Esophagus squamous epithelium (tissue), 5 donors: ENCODE measurements at places on chromosomes 5 and 9. TPM values are rescaled to one million over a fixed set of nuclear protein-coding genes. Genes with fewer than 3 reads are reported as not detected.

GRCh38 chr9:34957492-34958410, at the start of gene PHF24:
Gene PHF24, plus strand, starts transcription at chr9:34958285. Its CDS starts 13,014 bp downstream, at chr9:34971299.
- H3K27me3 ChIP-seq: peaks cover 75% of the 10 kb centered on the region
- peak within 1 kb of the TSS; percentile 36 for H3K4me3 ChIP-seq
- H3K4me1 ChIP-seq: peaks cover 18% of the 10 kb centered on the region
- no peaks in the 10 kb centered on the region for H3K36me3 ChIP-seq
- H3K27ac ChIP-seq: no peak within 1 kb of the TSS

- no peak overlapping the region for H3K4me3 ChIP-seq
- DNase-seq: peak; percentile 18
- peaks cover 19% of the 10 kb centered on the region for H3K4me1 ChIP-seq
- peak overlapping the region; percentile 45 for H3K27ac ChIP-seq
- no peaks in the 10 kb centered on the region for H3K27me3 ChIP-seq
Observed at GRCh38 chr9:98790842-98791607, 5.3 kb downstream of the ANKS6 start.

DNA sequence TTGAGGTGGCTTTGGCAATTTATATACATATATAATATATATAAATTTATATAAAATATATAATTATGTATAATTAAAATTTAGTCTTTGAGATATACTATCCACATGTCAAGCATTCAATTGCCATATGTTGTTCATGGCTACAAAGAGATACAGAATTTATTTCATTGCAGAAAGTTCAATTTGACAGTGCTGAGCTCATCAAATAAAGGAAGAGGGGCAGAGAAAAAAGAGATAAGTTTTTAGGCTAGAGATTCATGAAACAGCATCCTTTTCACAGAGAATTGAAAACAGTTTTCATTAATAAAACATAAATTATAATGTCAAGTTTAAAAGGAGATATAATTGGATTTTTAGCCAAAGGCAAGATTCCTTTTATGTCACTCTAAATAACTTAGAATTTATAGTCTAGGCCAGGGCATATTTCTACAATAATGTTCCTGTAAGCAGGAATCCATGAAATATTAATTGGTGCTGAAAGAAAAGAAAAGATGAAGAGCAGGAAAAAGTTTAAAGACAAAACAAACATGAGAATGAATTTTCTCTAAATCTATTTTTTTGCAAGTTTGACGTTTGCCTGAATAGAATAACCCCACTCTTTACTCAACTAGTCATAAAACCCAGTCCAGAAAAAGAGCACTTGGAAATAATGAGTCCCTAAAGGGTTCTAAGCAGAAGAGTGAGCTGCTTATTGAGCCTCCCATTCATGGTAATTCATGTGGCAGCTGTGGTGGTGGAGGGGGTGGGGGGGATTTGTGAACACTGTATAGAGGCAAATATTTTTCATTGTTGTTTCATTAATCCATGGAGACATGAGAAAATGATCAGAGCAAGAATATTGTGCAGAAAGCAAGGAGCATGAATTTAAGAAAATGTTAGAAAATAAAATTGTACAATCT, 1279.5 kb downstream of the CDH12 start:
- DNase-seq: no peak
- no peak overlapping the region for H3K4me3 ChIP-seq
- no peaks in the 10 kb centered on the region for H3K36me3 ChIP-seq
- H3K27me3 ChIP-seq: no peaks in the 10 kb centered on the region
- no peaks in the 10 kb centered on the region for H3K4me1 ChIP-seq
- H3K27ac ChIP-seq: no peak overlapping the region

DNA sequence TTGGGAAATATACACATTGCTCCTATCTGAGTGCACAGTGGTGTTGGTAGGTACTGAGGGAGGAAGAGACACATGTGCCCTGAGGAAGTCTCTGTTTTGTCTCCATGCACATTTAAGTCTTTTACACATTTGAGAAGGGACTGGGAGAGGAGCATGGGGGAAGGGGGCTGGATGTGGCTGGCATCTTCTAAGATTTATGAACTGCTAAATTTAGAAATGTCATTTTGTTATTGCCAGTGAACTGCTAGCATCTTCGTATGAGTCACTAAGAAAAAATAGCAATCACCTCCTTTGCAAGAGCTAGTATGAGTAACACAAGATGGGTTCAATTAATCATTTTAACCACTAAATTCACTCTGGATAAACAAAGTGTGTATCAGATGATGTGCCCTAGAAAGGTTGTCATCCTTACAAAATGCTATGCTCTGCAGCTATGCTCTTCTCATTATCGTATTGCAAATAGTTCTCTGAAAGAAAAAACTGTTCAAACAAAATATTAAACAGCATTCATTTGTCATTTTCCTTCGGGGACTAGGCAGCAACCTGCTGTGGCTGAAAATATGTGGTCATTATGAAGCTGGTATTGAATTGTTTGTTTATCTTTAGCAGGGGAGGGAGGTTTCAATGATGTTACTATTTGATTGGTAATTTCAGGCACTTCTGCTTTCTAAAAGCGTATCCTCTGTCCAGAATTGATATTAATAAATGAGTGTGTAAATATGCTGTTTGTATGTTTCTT, 236.5 kb downstream of the DMRTA1 start:
- H3K27me3 ChIP-seq: no peaks in the 10 kb centered on the region
- H3K4me3 ChIP-seq: no peak overlapping the region
- H3K27ac ChIP-seq: peak overlapping the region; percentile 60
- no peaks in the 10 kb centered on the region for H3K36me3 ChIP-seq

GRCh38 chr5:41156739-41157138, 56.6 kb downstream of the C6 start:
- no peaks in the 10 kb centered on the region for H3K27me3 ChIP-seq
- no peaks in the 10 kb centered on the region for H3K36me3 ChIP-seq

DNA sequence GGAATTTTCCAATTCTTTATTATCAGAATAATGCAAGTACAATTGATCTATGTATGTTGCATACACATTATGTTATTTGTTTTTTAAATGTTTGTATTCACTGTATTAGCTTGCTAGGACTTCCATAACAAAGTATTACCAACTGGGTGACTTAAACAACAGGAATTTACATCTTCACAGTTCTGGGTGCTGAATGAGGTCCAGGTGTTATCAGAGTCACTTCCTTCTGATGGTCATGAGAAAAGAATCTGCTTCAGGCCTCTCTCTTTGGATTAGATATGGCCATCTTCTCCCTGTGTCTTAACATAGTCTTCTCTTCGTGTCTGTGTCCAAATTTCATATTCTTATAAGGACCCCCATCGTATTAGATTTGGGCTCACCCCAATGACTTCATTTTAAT, 229.1 kb upstream of the TRPC7 start:
- no peaks in the 10 kb centered on the region for H3K27me3 ChIP-seq
- no peaks in the 10 kb centered on the region for H3K4me1 ChIP-seq
- H3K4me3 ChIP-seq: no peak overlapping the region
- H3K27ac ChIP-seq: no peak overlapping the region

- no peak for DNase-seq
- H3K27ac ChIP-seq: peak overlapping the region; percentile 77
- H3K27me3 ChIP-seq: no peaks in the 10 kb centered on the region
- H3K4me3 ChIP-seq: no peak overlapping the region
Observed at GRCh38 chr9:126391713-126392661, 65.4 kb downstream of the MVB12B start.

DNA sequence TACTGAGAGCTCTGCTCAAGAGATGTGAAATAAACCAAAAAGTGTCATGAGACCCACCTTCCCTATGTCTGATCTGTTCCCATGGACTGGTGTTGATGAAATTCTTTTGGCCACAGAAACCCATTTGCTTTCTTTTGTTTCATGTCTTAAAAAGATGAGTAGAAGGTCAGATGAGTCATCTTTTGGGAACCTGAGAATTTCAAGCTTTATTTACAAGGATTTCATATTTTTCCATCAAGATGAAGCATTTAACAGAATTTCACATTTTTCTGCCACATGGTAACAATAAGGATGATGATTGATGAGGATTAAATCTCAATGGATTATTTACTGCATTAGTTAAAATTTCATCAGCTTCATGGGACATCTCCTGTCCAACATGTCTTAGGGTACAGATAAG, 337.8 kb downstream of the DEPDC1B start:
- no peaks in the 10 kb centered on the region for H3K36me3 ChIP-seq
- no peak overlapping the region for H3K27ac ChIP-seq
- H3K27me3 ChIP-seq: no peaks in the 10 kb centered on the region
- DNase-seq: no peak
- H3K4me1 ChIP-seq: no peaks in the 10 kb centered on the region
- no peak overlapping the region for H3K4me3 ChIP-seq

DNA sequence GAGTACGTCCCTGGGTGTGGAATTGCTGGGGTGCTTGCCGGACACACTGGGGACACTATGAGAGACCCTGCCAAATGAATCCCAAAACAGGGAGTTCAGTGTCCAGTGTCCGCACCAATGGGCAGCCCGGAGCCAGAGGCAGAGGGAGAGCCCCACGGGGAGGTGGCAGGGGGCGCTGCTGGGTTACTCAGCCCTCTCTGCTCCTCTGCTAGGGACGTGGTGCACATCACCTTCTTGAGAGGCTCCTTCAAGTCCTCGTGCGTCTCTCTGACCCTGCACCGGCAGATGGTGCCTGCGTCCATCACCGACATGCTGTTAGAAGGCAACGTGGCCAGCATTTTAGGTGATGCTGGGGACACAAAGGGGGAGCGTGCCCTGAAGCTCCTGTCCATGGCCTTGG, 20.8 kb downstream of the STKLD1 start:
- H3K27ac ChIP-seq: no peak overlapping the region
- H3K27me3 ChIP-seq: no peaks in the 10 kb centered on the region
- H3K36me3 ChIP-seq: no peaks in the 10 kb centered on the region
- no peaks in the 10 kb centered on the region for H3K4me1 ChIP-seq
- no peak for DNase-seq

GRCh38 chr9:84207491-84207951, 133.0 kb downstream of the SLC28A3 start:
- no peak for DNase-seq
- H3K27me3 ChIP-seq: no peaks in the 10 kb centered on the region
- H3K27ac ChIP-seq: no peak overlapping the region
- no peaks in the 10 kb centered on the region for H3K4me1 ChIP-seq
- no peak overlapping the region for H3K4me3 ChIP-seq

DNA sequence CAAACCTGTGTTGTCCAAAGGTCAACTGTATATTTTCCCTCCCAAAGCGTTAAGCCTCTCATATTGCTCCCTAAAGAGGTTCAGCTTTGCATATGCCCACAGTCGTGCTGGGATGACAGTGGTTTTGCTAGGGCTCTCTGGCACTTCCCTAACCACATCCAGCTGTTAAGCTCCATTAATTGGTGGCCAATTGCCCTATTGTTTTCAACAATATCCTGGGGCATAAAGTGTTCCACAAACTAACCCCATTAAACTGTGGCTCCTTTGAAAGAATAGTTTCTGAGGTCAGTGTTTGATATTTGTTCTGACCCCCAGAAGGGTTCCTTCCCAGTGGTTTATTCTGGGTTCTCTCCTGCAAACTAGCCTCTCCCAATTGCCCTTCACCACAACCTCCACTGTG, 194.5 kb downstream of the HSD17B3 start:
- H3K4me1 ChIP-seq: peaks cover 4% of the 10 kb centered on the region
- H3K36me3 ChIP-seq: no peaks in the 10 kb centered on the region
- H3K27ac ChIP-seq: no peak overlapping the region
- DNase-seq: no peak
- H3K27me3 ChIP-seq: no peaks in the 10 kb centered on the region
- H3K4me3 ChIP-seq: no peak overlapping the region

DNA sequence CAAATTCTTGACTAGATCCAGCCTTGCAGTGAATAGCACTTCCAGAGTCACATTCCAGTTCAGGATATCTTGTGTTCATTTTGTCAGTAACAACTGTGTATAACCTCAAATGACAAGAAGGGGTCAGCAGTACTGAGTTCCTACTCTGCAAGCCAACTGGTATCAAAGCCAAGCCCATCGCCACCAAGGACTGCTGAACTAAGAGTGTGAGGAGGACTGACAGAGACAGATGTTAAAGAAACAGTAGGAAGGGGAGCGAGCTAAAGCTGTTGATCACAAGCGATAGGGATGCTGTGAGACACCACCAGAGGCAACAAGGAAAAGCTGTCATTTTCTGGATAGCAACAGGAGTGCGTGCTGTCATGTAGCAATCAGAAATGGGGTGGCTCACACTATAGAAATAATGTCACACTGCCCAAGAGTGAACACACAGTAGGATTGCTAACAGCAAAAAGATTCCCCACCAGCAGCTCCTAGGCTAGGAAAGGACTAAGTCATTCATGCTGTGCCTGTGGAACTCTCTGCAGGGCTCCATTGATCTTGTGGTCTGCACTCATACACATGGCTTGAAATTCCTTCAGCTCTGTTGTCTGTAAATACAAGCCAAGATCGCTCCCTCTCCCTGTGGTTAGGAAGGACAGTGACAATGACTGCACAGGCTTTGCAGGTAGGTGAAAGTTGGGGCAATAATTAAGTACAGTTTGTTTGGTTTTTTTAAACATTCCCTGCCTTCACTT, 658.6 kb downstream of the NR2F1-AS1 start:
- H3K4me1 ChIP-seq: no peaks in the 10 kb centered on the region
- H3K27me3 ChIP-seq: no peaks in the 10 kb centered on the region
- H3K4me3 ChIP-seq: no peak overlapping the region
- no peak for DNase-seq
- no peaks in the 10 kb centered on the region for H3K36me3 ChIP-seq

DNA sequence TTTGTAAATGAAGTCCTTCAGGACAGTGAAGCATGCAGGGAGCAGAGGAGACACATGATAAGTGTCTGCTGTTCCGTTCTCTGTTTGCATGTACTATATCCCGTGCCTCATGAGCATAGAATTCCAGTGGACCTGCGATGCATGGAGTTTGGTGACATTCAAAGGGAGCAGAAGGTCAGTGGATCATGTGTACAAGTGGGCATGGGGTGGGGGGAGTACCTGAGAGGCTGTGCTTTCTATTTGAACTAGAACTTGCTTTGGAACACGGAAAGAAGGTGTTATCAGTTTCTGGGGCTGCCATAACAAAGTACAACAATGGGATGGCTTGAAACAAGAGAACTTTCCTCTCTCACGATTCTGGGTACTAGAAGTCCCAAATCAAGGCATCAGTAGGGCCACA, 5.1 kb upstream of the CCNJL start:
- H3K27me3 ChIP-seq: peaks cover 28% of the 10 kb centered on the region
- no peak for DNase-seq
- peaks cover 4% of the 10 kb centered on the region for H3K4me1 ChIP-seq
- no peak overlapping the region for H3K4me3 ChIP-seq
- H3K36me3 ChIP-seq: no peaks in the 10 kb centered on the region

GRCh38 chr9:27460226-27461023, 63.7 kb upstream of the IFNK start:
- no peak for DNase-seq
- H3K36me3 ChIP-seq: no peaks in the 10 kb centered on the region
- no peaks in the 10 kb centered on the region for H3K27me3 ChIP-seq

GRCh38 chr5:176524987-176525386, 12.2 kb downstream of the RNF44 start:
- peaks cover 45% of the 10 kb centered on the region for H3K36me3 ChIP-seq
- no peak for DNase-seq
- H3K27me3 ChIP-seq: no peaks in the 10 kb centered on the region
- no peak overlapping the region for H3K27ac ChIP-seq
- H3K4me1 ChIP-seq: peaks cover 17% of the 10 kb centered on the region

- no peak for DNase-seq
- no peaks in the 10 kb centered on the region for H3K36me3 ChIP-seq
- H3K4me3 ChIP-seq: no peak overlapping the region
- H3K4me1 ChIP-seq: no peaks in the 10 kb centered on the region
Observed at GRCh38 chr5:129670957-129671500, 76.9 kb upstream of the MINAR2 start.

Gene RGS7BP
- total RNA-seq: 0.22 TPM
